ENCODE measurements at places on chromosomes 12 and 14.

GRCh38 chr12:18595412-18595811 lies 142.4 kb downstream of the PLCZ1 start:
- no peak for DNase-seq

DNA sequence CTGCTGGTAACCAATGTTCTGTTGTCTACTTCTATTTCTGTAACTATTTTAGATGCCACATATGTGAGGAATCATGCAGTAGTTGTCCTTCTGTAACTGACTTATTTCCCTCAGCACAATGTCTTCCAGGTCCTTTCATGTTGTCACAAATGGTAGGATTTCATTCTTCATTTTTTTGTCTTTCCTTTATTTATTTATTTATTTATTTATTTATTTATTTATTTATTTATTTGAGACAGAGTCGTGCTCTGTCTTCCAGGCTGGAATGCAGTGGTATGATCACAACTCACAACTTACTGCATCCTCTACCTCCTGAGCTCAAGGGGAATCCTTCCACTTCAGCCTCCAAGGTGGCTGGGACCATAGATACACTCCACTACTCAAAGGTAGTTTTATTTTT lies 288.2 kb downstream of the PPFIA2 start:
- no peak for DNase-seq

DNA sequence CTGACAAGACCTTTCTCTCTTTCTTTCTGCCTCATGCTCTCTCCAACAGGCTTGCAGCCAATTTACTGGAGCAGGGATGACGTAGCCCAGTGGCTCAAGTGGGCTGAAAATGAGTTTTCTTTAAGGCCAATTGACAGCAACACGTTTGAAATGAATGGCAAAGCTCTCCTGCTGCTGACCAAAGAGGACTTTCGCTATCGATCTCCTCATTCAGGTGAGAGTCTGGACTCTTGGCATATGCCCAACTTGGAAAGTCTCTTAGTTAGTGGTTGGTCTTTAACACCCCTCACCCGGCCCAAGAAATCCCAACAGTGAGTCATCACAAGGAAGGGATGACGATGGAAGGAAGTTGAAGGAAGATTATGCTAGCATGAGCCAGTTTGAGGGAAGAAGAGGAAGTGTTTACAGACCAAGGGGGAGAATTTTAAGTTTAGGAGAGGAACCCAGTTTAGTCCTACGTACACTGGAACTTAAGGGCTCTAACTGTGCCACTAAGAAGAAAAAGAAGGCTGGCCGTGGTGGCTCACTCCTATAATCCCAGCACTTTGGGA lies 189.7 kb downstream of the ETV6 start:
- no peak for DNase-seq

GRCh38 chr12:103517161-103517560 lies 21.4 kb upstream of the C12orf42 start:
- DNase-seq: no peak

DNA sequence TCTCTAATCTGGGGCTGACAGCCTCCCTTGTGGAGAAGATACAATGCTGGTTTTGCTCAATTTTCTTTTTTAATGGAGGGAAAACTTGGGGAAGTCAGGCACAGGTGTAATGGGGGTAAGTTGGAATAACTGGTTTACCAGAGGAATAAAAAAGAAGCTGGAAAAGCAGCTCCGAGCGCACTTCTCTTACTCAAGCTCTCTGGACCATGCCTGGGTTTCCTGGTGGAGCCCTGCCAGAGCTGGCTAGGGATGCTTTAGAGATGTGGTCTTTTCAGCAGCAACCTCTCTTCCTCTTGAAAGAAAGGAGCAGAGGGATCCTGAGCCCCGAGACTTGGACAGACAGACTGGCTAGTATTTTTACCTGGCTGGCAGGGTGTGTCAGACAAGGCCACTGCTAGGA lies 3.9 kb upstream of the KCNA5 start:
- DNase-seq: no peak

DNA sequence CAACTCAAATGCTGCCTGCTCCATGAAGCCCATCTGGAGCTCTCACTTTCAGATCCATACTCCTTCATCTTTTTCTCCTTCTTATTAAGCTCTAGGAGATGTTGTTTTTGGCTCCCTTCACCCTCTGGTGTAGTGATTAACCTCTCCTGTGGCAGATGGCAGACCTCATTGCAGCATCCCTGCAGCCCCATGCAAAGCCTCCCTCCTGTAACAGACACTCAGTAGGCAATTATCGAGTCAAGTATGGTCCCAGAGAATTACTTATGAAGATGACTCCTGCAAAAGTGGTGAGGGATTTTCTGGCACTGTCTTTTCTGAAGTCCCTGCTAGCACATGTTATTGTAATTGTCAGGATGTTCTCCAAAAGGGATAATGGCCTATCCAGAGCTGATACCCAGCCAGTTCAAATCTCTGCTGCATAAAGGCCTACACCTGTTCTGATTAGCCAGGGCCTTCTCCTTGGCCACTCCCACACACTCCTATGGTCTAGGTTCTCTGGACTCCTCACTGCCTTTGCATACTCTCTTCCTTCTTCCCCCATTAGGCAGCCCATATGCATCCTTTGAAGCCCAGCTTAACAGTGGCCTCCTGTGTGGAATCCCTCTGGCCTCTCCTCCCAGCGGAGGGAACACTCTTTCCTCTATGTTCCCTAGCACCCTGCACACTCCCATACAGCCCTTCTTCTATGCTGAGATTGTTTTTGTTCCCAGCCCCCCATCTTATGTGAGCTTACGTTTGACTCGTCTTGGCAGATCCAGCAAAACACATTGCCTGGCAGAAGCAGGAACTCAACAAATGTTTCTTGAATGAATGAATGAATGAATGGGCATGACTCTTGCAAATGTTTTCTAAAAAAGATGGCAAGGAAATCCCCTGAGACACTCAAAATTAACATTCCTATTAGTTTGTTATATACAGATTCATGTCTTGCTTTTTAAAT lies 43.9 kb upstream of the MDM1 start:
- no peak for DNase-seq

- no peak for DNase-seq
Measured at GRCh38 chr12:23025372-23026016, 400.5 kb downstream of the ETNK1 start.

GRCh38 chr14:76603713-76604112 lies 157.6 kb upstream of the VASH1 start:
- no peak for DNase-seq

GRCh38 chr14:102754370-102755262 lies 22.6 kb upstream of the TRAF3 start:
- no peak for DNase-seq

DNA sequence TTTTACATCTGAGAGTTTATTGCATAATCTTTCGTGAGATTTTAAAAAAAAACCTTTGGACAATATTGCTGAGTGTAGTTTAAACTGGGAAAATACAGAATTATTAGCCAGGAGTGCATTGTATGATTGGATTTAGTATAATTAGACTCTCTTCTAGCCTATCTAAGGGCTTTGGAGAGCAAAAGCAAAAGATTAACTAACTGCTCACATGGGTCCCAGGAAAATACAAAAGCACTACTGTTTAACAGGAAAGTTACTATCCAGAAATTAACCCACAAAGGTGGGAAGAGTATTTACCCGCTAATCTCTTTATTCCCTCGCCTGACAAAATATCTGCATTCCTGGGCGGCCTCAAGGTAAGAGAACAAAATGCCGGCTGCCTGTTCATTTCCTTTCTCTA lies 309.5 kb downstream of the ATXN7L3B start:
- DNase-seq: no peak

GRCh38 chr12:108821407-108822397 lies 35.7 kb downstream of the SSH1 start:
- no peak for DNase-seq

GRCh38 chr12:27477049-27477448 lies 30.5 kb downstream of the SMCO2 start:
- no peak for DNase-seq

GRCh38 chr12:82473111-82473754 lies 114.9 kb downstream of the METTL25 start:
- DNase-seq: no peak

- DNase-seq: no peak
Measured at GRCh38 chr14:65208548-65208947, 106.2 kb upstream of the MAX start.

DNA sequence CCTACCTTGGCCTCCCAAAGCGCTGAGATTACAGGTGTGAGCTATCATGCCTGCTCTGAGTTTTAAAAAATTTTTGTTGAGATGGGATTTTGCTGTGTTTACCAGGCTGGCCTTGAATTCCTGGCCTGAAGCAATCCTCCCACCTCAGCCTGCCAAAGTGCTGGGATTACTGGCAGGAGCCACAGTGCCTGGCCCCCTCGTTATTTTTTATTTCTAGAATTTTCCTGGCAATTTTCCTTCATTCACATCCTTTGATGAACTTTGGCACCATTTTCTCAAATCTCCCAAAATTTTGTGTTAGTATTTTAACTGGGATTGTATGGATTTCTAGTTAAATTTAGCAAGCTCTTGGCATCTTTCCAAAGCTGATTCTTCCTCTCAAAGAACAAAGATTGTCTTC lies 24.6 kb upstream of the SCARB1 start:
- no peak for DNase-seq

DNA sequence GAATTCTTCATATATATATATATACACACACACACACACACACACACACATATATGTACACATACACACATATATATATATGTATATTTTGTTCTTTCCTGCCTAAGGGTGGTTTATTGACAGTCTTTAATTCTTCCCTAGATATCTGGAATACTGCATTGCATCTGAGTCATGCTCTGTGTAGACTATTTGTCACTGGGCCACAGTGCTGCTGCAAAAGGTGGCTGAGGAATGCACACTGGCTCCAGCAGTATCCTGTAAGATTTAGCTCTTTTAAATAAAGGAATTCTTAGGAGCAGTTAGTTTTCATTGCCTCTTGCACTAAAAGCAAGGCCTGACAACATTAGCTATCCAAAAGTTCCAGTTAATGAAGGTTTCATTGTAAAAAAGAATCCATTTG lies 200.9 kb downstream of the APAF1 start:
- no peak for DNase-seq

- no peak for DNase-seq
Measured at GRCh38 chr12:68632486-68632885, 21.8 kb downstream of the RAP1B start.

- no peak for DNase-seq
Measured at GRCh38 chr12:94879542-94879941, 124.0 kb downstream of the NDUFA12 start.

GRCh38 chr12:27769142-27769673 lies 10.8 kb upstream of the KLHL42 start:
- no peak for DNase-seq

DNA sequence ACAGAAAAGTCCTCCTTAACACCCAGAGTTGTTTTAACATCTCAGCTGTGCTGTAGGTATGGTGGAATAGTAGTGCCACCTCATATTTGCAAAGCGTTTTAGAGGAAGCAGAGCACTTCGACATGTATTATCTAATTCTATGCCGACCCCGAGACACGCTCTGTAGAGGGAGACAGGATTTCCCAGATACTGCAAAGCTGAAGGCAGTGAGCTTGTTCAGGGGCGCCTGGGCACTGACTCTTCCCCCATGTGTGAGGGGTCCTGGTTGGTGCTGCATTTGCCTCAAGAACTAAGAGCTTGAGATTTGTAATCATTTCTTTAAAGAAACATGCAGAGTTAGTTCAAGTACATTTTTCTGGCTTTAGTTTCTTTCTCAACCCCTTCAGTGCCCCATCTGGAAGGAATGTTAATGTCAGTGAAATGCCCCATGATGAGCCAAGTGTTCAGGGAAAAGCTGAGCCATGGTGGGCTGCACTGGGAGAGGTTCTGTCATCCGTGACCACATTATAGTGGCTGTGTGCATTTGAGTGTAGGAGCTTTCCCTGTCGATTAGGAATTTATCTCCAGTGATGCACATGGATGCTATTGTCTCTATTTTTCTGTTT lies 66.3 kb downstream of the MBIP start:
- no peak for DNase-seq

GRCh38 chr12:67592228-67593011 lies 56.1 kb upstream of the DYRK2 start:
- no peak for DNase-seq

DNA sequence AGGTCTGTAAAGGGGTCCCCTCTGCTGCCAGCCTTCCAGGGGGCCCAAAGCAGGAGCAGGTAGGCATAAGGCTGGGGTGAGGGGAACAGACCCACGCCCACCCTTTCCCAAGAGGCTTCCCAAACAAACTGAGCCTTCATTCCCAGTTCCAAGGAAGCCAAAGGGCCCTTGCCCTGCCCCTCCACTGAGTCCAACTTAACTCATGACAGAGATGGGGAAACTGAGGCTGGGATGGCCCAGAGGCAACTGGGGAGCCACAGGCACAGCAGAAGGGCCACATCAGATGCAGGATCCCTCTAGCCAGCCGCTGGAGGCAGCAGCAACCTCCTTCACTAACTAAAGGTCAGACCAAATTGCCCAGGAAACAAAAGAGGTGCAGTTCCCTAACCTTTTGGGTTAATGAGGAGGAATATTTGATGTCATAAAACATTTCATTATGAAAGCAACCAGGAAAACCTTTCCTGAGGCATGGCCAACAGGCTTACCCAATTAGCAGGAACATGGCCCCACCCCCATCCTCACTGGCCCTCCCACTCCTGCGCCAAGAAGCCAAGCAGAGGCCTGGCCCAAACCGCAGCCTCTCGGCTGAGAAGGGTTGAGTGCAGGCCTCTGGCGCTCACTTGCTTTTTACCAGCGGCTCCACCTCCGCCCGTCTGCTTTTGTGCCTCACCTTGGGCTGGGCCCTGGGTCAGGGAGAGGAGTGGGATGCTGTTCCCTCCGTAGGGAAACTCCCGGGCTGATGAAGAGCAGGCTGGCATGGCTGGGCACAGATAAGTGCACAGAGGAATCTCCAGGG lies 293.5 kb upstream of the RTL1 start:
- no peak for DNase-seq

GRCh38 chr14:92938890-92939671 lies 16.1 kb downstream of the CHGA start:
- no peak for DNase-seq

DNA sequence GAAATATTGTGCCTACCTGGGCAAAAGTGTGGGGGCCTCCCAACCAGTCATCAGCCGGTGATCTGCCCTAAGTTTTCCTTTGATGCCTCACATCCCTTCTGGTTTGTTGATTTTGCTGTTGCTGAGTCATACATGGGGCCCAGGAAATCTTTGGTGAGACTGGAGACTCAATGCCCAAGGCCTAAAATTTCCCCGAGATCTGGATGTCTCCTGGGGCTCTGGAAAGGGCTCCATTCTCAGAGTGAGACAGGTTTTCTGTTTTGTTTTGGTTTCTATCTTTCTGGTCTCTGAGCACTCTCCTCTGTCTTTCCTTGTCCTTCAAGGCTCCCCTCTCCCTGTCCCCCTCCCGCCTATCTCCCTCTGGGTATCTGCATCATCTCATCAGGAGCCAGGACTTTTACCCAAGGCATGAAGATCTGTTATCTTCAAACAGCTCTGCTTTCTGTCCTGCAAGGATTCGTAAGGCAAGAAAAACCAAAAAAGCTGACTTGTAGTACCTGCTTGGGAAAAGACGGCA lies 152.8 kb upstream of the MAX start:
- DNase-seq: no peak

GRCh38 chr14:94441531-94442205 lies 10.9 kb downstream of the SERPINA11 start:
- no peak for DNase-seq

GRCh38 chr14:57403521-57403864 lies 13.1 kb downstream of the NAA30 start:
- no peak for DNase-seq

Data from stimulated activated CD8-positive, alpha-beta memory T cell treated with anti-CD3 and anti-CD28 coated beads, Interleukin-4, amount 100 ng/mL, for 1 hour (primary cell).